ENCODE measurements at places on chromosomes 4 and X.
A peak's percentile ranks its signal among the peaks of the same experiment; 100 is the strongest.

DNA sequence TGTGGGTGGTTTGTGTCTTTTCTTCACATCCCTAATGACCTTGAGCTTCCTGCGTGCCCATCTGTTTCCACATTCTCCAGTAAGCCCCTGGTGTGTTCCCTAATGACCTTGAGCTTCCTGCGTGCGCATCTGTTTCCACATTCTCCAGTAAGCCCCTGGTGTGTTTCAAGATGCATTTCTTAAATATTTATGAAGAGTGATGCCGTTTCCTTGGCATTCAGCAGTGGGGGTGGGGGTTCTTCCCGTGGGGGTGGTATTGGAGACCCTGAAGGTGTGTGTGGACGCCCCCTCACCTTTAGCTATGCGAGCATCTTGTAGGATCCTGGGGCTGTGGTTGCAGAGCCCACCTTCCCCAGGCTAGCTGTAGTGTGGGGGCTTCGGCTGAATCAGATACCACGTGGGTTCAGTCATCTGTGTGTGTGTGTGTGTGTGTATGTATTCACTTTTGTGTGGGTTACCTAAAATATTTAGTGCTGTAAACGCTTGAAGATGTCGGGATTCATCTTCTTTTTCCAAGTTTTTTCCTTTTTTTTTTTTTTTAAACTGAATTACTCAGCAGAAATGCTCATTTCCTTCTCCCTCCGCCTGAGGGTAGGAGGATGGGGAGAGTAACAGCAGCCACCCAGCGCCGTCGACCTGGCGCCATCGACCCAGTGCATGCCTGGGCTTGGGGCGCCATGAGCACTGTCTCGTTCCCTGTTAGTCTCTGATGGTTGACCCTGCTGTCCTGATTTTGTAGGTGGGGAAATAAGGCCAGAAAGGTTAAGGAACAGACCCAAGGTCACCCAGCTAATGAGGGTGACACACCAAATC is 9.9 kb downstream of the NSG1 start:
- no peak for DNase-seq

GRCh38 chr4:98822144-98822543 is 106.8 kb downstream of the EIF4E start:
- no peak for DNase-seq

DNA sequence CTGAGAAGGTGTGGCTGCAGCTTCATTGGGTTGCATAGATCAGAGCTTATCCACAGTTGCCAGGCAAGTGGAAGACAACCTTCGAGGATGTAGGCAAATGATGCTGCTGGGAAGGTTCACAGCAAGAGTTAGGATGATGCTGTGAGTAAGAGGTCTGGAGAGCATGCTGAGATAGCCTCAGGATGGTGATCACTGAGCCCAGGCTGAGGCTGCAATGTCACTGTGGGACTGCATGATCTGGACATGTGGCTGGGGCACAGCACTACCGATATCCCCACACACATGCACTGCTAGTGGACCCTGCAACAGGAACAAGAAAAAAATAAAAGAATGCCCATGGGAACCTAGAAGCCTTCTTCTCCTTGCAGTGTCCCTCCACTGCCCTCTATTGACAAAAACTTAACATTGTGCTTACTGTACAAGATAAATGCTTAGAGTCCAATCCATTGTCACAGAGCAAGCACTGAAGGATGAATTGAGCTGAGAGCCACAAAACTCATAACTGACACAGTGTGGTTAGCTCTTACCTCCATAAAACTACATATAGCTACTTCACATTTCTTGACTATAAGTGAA is 105.6 kb downstream of the CNKSR2 start:
- peak; percentile 45 for DNase-seq

GRCh38 chr4:8559011-8559410 is 21.2 kb upstream of the GPR78 start:
- no peak for DNase-seq

DNA sequence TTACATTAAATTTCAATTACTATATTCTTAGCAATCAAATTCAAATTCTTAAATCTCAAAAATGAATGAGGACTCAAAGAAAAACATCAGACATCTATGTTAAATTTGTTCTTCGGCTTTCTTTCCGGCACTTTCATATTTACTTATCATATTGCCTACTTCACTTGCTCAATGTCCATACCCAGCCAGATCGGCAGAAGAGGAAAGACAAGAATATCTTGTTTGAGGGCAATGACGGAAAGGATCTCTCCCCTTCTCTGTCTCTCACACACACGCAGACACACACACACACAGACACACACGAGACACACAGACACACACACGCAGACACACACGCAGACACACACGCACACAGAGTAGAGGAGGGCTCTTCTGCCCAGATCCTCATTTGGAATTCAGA is 13.2 kb upstream of the IRF2 start:
- no peak for DNase-seq

DNA sequence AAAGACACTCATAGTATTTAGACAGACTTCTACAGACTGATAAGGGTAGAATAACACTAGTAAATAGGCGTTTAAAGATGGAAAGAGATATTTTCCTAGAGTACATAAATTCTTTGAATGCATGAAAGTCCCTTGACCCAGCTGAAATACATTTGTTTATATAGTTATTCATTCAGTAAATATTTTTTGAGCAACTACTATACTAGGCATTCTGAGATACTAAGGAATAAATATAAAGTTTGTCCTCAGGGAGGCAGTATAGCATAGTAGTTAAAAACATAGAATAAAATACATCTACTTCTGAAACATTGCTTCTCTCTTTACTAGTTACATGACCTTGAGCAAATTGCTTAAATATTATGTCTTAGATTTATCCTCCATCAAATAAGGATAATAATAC is 27.4 kb downstream of the HMGN5 start:
- DNase-seq = peak; percentile 7

DNA sequence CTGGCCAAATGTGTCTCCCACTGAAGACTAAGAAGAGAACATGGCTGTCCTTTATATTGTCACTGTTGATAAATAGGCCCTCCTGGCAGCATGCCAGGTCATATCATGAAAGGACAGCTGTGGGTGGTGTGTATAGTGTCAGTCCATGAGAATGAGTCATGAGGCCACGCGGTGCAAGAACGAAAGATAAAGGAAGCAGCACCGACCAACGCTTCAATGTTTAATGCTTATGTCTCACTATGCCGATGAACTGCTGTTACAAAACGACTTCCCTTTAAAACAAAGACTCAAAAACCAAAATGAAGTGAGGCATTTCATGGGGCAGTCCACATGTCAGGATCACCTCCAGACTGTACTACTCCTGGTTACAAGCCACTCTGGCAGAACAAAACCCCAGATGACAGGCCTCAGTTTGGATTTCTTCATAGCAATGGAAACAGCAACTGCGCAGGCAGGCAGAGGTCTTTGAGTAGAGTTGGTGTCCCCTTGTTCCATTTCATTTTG is 5.2 kb upstream of the TCEANC start:
- no peak for DNase-seq

GRCh38 chr4:118994030-118994429 is 105.4 kb downstream of the SYNPO2 start:
- DNase-seq = peak; percentile 23

- no peak for DNase-seq
Observed at GRCh38 chrX:122943918-122944317, 240.2 kb upstream of the GRIA3 start.

GRCh38 chr4:121034017-121034416 is 38.3 kb downstream of the NDNF start:
- no peak for DNase-seq

GRCh38 chr4:186587416-186588018 is 32.1 kb upstream of the MTNR1A start:
- peak; percentile 70 for DNase-seq

- peak; percentile 79 for DNase-seq
Observed at GRCh38 chrX:103776546-103776945, at the start of gene PLP1. Gene PLP1, plus strand, starts transcription at chrX:103776840. Its CDS starts 156 bp downstream, at chrX:103776996.

- peak; percentile 77 for DNase-seq
Observed at GRCh38 chrX:12997906-12998687, 23.2 kb downstream of the TMSB4X start.

DNA sequence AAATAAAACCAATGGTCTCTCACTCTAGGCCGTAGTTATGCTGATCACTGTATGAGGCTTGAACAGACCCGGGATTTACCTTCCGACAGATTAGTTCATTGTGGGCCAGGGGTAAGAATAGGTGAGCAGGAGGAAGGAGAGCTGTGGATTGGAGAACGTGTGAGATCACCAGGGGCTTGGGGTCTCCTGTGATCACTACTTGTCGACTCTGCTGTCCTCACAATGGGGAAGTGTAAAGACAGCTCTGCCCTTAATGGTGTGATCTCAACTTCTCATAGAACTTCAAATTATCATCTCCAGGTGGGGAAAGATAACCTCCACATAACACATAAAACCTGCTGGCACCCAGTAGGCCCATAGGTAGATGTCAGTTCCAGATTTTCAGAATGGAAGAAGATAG is 56.2 kb upstream of the RPS6KA3 start:
- no peak for DNase-seq

DNA sequence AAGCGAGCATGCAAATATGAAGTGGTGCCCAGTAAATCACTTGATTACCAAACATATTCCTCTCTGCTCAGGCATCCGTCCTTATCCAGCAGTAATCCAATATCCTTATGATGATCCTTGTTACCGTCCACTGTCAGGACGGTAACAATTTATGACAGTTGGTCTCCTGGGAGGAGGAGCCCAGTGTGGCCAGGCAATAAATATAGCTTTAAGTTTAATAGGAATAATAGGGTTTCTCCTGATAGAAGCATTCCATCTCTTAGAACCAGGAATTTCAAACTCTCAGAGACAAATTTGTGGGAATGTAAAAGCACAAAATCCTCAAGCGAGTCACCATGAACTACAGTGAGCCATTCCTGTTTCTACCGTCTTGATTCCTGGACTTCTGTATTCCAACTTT is 171.2 kb upstream of the IL15 start:
- DNase-seq = no peak

- no peak for DNase-seq
Observed at GRCh38 chrX:12060489-12061260, 77.6 kb upstream of the FRMPD4 start.

- DNase-seq = peak; percentile 41
Observed at GRCh38 chr4:186137196-186137794, 32.8 kb downstream of the FAM149A start.

DNA sequence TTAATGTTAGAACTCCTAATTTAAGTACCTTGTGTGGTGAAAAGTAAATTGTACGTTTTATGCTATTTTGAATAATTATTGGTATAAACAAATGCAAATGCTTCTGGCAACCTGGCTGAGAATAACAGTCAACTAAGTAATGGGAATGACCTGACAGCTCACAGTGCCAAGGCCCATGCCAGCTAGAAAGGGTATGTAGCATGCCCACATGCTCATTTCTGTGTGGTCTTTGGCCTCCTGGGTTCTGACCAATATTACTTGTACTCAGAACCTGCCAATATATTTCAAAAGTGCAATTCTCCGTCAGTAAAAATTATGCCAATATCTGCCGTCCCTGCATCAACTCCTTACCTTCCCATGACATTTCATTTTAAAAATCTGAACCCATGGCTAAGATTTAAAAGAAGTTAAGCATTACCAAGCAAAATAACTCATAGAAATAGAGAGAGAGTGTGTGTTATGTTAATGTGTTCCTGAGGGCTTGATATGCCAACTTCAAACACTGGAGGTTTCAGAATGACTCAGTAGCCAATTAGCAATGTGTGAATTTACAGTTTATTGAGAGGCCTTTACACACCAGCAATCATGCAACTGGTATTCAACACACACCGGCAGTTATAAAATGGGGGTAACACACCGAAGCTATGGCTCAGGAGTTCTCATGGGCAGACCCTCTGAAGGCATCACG is 820.8 kb downstream of the FSTL5 start:
- DNase-seq = no peak

DNA sequence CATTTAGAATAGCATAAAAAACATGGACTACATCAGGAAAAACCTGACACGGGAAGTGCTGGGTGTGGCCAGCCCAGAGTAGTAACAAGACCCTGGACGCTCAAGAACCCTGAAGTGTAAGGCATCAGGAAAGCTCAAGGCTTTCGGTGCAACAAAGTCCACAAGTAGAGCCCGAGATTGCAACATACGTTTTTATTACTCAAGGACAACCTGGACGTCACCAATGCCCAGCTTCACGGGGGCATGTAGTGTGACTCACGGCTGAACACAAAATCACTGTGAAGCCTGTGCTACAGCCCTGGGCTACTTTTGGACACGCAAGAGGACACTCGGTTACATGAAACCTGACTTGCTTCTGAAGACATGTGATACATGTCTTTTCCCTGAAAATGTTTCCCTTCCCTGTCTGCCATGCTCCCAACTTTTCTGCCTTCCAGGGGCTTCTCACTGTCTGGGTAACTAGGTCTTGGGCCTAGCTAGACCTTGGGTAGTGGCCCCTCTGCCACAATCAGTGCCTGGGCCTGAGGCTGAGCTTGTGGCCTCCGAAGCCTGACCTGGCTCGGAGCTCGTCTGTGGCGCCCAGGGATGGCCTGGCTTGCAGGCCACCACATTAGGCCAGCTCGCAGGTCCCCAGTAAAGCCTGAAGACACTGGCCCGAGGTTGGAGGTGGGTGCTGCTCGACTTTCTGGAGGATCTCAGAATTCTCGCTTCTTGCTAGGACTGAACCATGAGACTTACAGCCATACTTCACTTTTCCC is 9.2 kb downstream of the IRAK1 start:
- no peak for DNase-seq

DNA sequence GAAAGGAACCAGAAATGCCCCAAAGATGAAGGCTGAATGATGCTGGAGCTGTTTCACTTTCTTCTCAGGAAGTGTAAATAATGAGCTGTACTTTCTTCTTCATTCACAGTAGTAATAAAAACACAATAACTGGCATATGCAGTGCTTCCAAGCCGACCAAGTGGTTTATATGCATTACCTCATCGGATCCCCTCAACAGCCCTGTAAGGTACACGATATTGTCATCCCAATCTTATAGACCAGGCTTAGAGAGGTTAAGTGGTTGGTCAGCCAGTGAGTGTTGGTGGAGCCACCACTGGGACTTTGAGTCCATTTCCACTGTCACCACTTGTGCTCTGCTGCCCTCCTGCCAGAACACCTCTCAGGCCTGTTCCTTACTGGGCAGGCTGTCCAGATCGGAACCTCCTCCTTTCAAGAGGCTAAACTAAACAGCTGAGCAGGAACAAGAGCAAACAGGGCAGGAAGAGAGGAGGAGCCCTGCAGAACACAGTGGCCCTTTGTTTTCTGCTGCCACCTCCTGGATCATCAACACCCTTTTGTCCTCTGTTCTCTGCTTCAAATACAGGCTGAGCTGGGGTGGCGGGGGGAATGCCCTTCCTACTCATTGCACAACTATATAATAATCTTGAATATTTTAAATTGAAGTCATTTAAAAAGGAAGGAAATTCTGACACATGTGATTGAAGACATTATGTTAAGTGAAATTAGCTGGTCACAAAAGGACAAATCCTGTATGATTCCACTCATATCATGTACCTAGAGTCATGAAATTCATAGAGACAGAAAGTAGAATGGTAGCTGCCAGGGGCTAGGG is 112.5 kb upstream of the ATP6AP2 start:
- DNase-seq = peak; percentile 91

GRCh38 chr4:148273501-148273986 is 168.7 kb downstream of the NR3C2 start:
- DNase-seq = no peak

- no peak for DNase-seq
Observed at GRCh38 chr4:4572821-4573220, 31.0 kb upstream of the STX18 start.

Measured in Ammon's horn (tissue), 1 donor.